ENCODE measurements at places on chromosomes 11 and 22.
A peak's percentile ranks its signal among the peaks of the same experiment; 100 is the strongest.

- peak; percentile 72 for DNase-seq
Measured at GRCh38 chr22:43346521-43346929, 3.4 kb upstream of the SCUBE1 start.

- DNase-seq: no peak
Measured at GRCh38 chr11:33976495-33977199, 74.9 kb upstream of the CAPRIN1 start.

- DNase-seq: no peak
Measured at GRCh38 chr11:113781682-113782081, 2.1 kb downstream of the CLDN25 start.

DNA sequence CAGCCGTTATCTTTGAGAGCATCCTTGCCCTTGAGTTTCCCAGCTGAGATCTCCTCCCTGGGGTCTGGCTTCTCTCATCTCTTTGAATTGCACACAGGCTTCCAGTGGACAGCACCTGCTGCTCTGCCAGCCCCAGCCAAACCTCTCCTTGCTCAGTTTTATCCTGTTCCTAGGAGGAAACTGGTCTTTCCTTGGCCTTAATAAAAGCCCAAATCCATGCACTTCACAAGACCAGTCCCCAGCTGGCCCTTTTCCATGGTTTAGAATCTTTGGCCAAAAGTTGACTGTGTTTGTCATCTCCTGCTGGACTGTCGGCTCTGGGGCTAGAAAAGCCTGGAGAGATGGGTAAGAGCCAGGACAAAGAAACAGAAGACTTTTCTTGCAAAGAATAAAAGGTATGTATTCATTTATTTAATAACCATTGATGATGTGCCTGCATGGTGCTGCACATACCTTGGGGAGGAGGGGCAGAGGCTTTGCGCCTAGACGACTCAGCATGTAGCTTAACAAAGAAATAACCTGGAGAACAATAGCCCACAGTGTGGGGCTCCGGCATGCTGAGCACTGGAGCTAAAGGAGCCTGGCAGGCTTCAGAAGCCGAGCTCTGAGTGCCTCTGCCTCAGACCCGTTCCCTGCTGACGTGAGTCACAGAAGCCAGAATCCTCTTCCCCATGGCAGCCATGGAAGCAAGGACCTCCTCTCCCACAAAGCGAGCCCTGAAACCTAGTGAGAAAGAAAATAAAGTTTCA is 319.3 kb upstream of the B3GAT1 start:
- DNase-seq: no peak

DNA sequence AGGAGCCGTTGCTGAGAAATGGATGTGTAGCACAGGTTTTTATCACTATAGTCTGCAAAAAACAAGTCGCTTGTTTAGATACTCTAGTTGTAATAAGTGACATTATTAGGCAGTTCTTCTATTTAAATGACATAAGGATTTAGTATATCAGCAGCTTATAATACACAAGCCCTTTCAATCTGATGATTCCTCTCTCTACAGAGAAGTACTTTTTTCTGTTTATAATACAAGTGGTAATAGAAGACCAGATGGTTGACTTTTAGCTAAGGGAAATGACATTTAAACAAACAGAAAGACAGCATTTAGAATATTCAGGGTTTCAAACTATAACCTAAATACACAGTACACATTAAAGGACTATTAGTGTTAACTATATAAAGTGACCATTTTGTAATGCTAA is 60.4 kb downstream of the IMMP1L start:
- DNase-seq: no peak

DNA sequence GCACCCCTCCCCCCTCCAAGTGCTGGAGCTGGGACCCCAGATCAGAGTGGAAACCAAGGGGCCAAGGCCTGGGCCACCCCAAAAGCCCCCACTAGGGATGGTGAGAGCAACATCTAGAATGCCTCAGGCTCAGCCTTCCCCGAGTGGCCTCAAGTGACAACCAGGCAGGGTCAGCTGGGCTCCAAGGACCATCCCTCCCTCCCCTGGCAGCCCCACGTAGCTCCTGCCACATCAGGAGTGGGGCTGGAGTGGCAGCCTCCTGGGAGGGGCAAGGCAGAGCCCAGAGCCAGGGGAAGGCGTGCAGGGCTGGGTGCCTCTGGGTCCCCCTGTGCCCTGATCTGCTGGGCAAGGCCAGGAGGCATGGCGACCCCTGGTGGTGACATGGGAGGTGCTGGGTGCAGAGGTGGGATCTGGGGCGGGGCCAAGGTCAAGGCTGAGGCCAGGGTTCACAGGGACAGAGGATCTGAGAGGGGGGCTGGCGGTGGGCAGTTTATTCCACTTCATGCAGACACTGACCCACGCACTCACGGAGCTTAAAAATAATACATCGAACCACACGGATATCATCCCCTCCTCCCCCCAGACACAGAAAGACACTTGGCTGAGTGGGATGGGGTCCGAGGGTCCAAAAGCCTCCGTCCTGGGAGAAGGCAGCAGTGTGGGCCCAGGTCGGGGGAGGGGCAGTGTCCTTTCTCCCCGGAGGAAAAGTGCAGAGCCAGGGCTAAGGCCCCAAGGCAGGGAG is 15.8 kb upstream of the EHD1 start:
- peak; percentile 92 for DNase-seq

- no peak for DNase-seq
Measured at GRCh38 chr22:25688627-25689026, 53.4 kb upstream of the MYO18B start.

DNA sequence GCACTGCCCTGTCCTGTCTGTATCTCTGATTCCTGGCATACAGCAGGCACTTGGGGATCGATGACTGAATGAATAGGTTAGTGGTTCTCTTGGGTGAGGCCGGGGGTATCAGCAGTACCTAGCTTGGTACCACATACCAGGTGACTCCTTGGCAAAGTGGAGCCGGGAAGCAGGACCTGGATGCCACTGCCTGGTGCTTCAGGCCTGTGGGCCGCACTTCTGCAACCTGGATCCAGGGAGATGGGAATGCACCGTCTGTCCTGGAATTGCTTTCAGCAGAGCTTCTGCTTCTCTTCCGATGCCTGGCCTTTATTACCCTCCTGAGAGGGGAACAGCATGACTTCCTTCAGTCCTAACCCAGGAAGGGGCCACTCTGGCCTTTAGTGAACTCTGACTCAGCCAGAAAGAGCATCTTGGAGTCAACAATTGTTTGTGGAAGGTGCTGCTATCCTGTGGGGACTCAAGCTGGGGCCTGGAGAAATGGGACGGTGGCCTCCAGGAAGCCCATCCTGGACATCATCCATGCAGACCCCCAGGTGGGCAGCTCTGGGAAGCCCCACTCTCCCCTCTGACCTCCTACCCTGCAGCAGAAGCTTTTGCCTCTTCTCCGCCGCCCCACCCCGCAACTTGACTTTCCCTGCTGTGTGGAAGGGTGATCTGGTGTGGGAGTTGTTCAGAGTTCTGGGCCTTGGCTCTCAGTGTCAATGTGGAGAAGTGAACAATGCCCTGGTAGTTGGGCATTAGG is 5.1 kb downstream of the CD82 start:
- no peak for DNase-seq

- DNase-seq: no peak
Measured at GRCh38 chr11:104060820-104061219, 24.4 kb downstream of the DDI1 start.

DNA sequence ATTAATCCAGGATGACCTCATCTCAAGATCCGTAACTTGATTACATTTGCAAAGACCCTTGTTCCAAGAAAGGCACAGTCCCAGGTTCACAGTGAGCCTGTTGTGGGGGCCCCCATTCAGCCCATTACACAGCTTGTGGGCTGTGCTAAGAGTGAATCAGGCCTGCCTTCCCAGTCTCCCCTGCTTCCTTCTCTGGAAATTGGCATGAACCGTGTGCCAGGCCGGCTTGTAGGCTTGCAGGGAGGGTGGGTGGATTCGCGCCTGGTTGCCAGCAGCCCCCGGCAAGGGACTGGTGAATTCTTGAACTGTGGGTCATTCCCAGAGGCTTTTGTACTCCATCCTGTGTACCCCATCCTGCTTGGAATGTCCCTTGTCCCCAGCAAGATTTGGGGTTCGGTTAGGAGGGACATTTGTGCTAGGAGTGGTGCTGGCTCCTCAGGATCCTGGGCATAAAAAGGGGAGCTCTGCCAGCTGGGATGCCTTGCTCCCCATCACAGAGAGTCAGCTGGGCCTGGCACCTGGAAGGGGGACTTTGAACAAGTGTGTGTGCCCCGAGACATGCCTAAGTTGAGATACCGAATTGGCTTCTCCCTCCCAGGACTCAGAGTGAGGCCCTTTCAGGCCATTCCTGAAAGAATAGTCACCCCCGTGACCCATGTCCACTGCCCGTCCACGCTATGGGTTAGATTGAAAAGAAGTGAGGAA is 818.2 kb downstream of the BRD1 start:
- DNase-seq: no peak
